ENCODE measurements at places on chromosomes 2 and 18. TPM values are rescaled to one million over a fixed set of nuclear protein-coding genes. Genes with fewer than 3 reads are reported as not detected.

Gene EMX1
- polyA plus RNA-seq, result not detected

Gene CPLX4
- not detected for polyA plus RNA-seq

Gene VWC2L
- polyA plus RNA-seq, result not detected

Gene FSHR
- not detected for polyA plus RNA-seq

- H3K27ac ChIP-seq, result peak overlapping the region; percentile 65
- no peaks in the 10 kb centered on the region for H3K36me3 ChIP-seq
- no peak overlapping the region for H3K4me3 ChIP-seq
- no peaks in the 10 kb centered on the region for H3K27me3 ChIP-seq
- peaks cover 7% of the 10 kb centered on the region for H3K4me1 ChIP-seq
Observed at GRCh38 chr2:110101280-110101844, 14.3 kb downstream of the MALL start.

GRCh38 chr2:15867194-15868171 is 72.9 kb upstream of the MYCN start:
- no peaks in the 10 kb centered on the region for H3K4me1 ChIP-seq
- H3K4me3 ChIP-seq, result no peak overlapping the region
- H3K27me3 ChIP-seq, result no peaks in the 10 kb centered on the region
- H3K36me3 ChIP-seq, result no peaks in the 10 kb centered on the region
- no peak overlapping the region for H3K27ac ChIP-seq
- no peak for DNase-seq

- H3K4me3 ChIP-seq, result no peak overlapping the region
- H3K4me1 ChIP-seq, result no peaks in the 10 kb centered on the region
- H3K36me3 ChIP-seq, result no peaks in the 10 kb centered on the region
- H3K27me3 ChIP-seq, result no peaks in the 10 kb centered on the region
- DNase-seq, result no peak
Observed at GRCh38 chr2:80469428-80469827, 164.9 kb upstream of the LRRTM1 start.

GRCh38 chr2:178536037-178536436 is 55.8 kb downstream of the PLEKHA3 start:
- no peak for DNase-seq
- H3K36me3 ChIP-seq, result peaks cover 100% of the 10 kb centered on the region
- no peaks in the 10 kb centered on the region for H3K27me3 ChIP-seq
- H3K27ac ChIP-seq, result no peak overlapping the region
- peaks cover 10% of the 10 kb centered on the region for H3K4me1 ChIP-seq

All from psoas muscle (tissue), 8 donors.